ENCODE measurements at places on chromosomes 12 and 14.

DNA sequence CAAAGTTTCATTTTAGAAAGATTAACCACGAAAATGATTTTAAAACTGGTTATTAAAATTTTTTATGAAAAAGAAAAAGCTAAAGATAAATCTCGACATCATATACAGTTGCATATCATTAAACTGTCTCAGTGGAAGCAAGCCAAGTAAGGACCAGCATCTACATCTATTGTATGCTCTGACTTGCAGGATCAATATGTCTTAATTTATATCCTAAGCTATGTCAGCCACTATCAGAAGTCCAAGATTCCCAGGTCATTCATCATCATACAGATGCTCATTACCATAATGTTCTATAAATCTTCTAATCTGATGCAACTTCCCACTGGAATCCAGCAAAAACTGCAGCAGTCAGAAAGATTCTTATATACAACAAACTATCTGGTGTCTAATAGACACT is 43.5 kb downstream of the CMAS start:
- DNase-seq, result no peak

DNA sequence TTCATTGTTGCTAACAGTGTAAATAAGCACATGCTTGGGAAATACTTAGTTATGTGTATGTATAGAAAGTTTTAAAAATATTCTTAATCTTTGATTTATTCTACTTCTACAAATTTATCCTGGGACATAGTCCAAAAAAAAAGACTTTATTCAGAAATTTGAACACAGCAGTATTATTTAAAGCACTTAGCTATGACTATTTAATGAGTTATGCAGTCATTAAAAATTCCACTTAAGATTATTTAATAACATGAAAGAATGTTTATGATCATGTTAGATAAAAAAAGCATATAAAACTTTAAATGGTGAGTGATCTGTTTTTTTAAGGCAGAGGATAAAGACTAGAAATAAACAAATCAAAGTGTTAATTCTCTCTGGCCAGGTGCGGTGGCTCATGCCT is 78.3 kb downstream of the BAZ1A start:
- DNase-seq, result no peak

DNA sequence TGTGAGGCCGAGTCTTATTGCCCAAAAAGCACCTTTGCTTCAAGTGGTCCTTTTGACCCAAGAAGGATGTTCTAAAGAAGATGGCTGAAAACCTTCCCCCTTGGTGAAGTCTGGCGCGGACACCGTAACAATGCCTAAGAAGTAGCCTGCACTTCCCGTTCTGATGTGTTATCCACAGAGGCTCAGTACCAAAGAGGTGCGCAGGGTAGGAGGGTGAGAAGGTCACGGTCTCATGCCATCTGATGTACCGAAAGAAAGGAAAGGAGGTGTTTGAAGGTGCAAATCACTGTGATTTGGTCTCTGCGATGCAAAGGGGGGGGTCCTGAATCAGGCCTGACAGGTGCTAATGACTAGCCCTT is 9.9 kb downstream of the PEBP1 start:
- no peak for DNase-seq

DNA sequence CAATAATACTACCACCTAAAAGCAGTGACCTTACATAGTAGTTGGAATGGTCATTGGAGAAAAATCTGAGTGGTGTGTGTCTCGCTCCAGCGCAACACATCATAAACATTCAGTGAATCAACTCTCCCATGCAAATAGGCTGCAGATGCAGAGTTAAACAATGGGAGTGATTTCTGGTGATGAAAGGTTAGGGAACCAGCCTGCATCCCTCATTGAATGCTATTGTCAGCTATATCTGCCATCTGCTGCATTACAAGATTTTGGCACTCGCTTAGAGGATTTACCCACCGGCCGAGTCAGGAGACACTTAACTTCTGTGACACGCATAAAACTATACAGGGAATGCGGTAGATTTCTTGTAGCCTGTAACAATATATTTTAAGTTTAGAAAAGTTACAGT is 900.9 kb downstream of the FLRT2 start:
- DNase-seq, result no peak

DNA sequence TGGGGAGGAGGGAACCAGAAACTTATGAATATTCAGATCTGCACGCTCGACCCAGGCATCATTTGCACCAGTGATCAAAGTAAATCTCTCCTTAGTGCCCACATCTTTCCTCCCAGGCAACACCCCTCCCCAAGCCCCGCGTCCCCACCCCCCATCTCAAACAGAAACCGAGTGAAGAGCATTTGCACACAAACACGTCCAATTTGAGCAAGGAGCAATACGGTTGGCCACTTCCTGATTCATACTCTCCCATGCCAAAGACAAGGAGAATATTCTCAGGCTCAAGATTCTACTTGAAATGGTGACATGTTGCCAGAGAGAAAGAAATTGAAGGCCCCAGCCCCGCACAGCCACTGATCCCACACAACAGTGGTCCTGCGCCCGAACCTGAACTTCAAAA is 7.1 kb downstream of the FOXN3 start:
- no peak for DNase-seq

GRCh38 chr14:54322246-54322645 is 74.6 kb upstream of the CDKN3 start:
- DNase-seq, result no peak

GRCh38 chr12:65808580-65808979 is 15.7 kb upstream of the HMGA2 start:
- DNase-seq, result no peak

DNA sequence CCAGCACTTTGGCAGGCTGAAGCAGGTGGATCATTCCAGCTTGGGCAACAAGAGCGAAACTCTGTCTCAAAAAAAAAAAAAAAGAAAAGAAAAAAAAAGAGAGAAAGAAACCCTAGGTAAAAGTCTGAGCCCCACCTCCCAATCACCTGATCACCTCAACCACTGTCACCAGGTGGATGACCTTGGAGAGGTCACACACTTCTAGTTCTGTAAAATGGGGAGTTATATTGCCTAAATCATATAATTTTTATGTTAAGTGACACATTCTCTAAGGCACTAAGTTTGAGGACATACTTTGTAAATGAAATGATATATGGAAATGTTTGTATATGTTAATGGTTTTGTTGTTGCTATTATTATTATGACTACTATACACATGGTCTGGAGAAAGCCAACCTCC is 1.5 kb upstream of the ERBB3 start:
- DNase-seq, result no peak

- no peak for DNase-seq
Measured at GRCh38 chr14:92560106-92560865, 46.7 kb downstream of the RIN3 start.

DNA sequence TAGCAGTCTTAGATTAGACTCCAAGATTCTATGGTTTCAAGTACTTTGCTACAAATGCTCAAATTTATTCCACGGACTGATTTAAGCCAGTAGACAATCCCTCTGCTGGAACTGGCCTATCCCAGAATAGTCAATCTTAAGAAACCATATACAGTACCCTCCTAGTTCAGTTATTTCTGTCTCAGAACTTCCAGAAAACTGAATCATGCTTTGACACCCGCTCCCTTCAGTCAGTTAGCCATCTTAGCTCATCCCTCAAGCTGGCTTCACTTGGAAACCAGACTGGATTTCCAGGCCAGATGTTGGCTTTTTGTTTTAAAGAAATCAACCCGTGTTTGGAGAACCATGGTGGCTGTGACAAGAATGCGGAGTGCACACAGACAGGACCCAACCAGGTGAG is 125.5 kb downstream of the NT5DC3 start:
- DNase-seq, result no peak

- no peak for DNase-seq
Measured at GRCh38 chr12:91926848-91927247, 218.8 kb downstream of the BTG1 start.

GRCh38 chr14:93976477-93977057 is at the start of gene ASB2:
ASB2 (minus strand) TSS chr14:93976570; CDS start chr14:93964539, 12,031 bp downstream.
- peak; percentile 64 for DNase-seq

GRCh38 chr12:113062502-113063395 is 6.2 kb downstream of the DTX1 start:
- DNase-seq, result no peak

- no peak for DNase-seq
Measured at GRCh38 chr12:82504409-82504808, 146.1 kb downstream of the METTL25 start.

DNA sequence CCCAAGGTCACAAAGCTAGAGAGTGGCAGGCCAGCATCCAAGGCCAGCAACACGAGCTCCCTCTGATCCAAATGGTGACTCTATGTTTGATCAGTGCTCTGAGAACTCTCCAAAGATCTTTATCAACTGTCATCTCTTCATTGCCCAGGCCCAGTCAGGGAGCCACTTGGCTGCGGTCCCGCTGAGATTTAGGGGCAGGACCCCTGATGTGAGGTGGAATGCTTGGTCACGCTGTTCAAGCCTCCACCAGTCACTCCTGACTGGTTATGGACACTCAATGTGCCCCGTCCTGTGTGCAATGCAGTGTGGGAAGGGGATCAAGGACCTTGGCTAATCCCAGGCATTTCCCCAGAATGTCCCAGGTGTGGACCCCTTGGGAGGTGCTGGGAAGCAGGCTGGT is 19.8 kb upstream of the TCL1B start:
- no peak for DNase-seq

- no peak for DNase-seq
Measured at GRCh38 chr12:40769846-40770245, 77.6 kb downstream of the CNTN1 start.

DNA sequence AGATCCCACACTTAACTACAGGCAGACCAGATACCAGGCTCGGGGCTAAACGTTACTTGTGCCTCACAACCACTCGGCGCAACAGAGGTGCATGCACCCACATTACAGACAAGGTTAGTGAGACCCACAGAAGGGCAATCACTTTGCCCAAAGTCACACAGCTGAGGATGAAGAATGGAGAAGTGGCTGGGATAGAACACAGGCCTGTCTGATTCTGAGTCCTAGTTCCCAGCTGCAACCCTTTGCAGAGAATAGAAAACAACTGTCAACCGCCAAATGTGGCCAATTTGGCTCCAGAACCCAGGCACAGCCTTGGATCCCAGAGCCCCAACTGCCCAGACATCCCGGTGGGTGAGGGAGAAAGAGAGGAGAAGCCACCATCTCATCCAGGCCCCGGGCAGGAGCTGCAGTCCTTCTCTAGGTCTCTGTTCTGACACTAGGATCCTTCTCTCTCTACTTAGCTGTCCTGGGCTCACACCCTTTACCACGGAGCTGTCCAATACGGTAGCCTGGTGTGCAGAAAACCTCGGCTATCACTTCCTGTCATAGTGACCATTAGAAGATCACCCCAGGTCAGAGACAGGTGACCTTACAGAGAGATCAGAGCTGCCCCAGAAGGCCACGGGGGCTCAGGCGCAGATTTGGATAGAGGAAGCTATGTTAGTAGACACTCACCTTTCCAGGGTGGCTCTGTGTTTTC is 59.1 kb downstream of the FAM222A start:
- DNase-seq, result no peak

DNA sequence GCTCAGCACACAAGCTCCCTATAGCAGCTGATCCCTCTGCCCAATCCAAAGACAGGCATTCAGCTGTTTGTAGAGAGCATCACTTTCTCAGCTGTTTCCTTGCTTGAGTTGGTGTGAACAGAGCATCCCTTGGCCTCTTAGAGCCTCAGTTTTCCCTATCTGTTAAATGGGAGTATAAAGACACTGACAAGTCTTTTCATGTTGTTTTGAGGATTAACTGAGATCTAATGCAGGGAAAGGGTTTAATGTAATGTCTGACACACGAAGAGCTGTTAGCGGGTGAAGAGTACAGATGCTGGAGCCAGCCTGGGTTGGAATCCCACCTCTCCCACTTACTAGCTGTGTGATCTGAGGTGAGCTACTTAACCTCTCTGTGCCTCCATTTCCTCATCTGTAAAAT is 149.5 kb downstream of the PHETA1 start:
- no peak for DNase-seq

GRCh38 chr12:130179191-130179590 is 16.9 kb downstream of the FZD10 start:
- no peak for DNase-seq

DNA sequence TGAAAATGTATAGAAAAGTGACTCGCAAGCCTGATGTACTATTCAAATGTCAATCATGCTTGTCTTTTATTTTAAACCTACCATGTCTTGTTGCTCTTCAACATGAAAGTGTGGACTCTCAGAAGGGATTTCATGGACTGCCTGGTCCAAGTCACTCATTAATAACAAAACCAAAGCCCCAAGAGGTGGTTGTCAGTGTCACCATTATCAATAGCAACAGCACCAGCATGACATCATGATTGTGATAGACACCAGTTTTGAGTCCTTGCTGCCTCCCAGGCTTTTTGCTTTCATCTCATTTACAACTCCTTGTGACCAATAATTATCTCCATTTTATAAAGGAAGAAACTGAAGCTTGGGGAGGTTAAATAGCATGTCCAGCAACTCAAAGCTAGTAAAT is 112.0 kb upstream of the TMPO start:
- no peak for DNase-seq

- DNase-seq, result peak; percentile 48
Measured at GRCh38 chr12:26195641-26196420, 458 bp downstream of the SSPN start.

DNA sequence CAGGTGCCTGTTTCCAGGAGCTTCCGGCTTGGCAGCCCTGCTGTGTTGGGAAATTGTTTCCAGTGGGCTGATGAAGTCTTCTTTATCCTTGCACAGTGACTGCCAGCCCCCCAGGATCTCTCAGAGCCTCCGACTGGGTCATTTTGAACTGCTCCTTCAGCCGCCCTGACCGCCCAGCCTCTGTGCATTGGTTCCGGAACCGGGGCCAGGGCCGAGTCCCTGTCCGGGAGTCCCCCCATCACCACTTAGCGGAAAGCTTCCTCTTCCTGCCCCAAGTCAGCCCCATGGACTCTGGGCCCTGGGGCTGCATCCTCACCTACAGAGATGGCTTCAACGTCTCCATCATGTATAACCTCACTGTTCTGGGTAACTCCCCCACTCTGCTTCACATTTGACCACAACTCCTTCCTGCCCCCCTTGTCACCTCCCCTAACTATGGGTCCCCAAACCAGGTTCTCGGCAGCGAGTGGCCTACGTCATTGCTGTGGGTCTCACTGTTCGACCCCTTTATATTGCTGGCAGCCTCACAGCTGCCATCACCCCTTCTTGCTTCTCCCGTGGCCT is 2.3 kb downstream of the LAG3 start:
- DNase-seq, result no peak

GRCh38 chr12:49887091-49887490 is 16.6 kb downstream of the FAIM2 start:
- no peak for DNase-seq

DNA sequence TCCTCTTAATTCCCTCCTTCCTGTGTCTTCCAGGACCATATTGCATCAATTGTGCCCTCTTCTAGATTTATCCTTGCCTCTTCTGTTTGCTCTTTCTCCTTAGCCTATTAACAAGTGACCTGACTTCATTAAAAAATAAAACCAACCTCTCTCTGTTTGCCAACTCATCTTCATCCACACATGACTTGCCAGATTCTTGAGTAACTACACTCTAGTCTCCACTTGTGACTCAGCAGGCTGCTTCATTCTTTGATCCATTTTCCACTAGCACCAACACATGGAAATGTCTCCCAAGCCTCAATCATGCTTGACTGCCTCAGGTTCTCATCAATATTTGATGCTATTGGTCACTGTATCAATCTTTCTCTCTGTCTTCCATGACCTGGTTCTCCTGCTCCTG is 492.4 kb upstream of the TMPO start:
- no peak for DNase-seq

GRCh38 chr12:117685110-117685926 is 283.5 kb downstream of the KSR2 start:
- DNase-seq, result no peak

- DNase-seq, result no peak
Measured at GRCh38 chr14:23670481-23670880, 34.3 kb downstream of the DHRS2 start.
